NCI-H226 (cell line): ENCODE measurements at places on chromosomes 12 and 14.

- no peak for DNase-seq
Measured at GRCh38 chr12:17456486-17456885, 633.5 kb downstream of the RERGL start.

- no peak for DNase-seq
Measured at GRCh38 chr14:50865391-50866076, 6.3 kb upstream of the ABHD12B start.

GRCh38 chr14:93707475-93707874, 80.8 kb downstream of the PRIMA1 start:
- DNase-seq: no peak

DNA sequence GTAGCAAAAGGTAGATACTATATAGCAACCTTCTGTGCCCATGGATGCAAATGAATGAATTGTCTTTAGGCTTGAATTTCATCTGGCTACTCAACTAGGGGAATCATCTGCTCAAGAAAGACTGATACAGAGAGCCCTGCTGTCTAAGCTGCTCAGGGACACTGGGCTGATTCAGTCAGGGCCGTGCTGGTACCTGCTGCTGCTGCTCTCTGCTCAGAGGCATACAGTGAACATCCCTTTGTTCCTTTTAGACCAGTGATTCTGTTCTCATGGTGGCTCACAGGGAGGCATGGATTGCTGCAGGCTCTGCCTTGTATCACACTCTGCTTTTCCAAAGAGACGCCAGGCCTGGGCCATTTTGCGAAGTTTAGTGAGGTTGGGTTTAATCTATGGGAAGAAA, 14.1 kb downstream of the EIF2B2 start:
- DNase-seq: no peak

DNA sequence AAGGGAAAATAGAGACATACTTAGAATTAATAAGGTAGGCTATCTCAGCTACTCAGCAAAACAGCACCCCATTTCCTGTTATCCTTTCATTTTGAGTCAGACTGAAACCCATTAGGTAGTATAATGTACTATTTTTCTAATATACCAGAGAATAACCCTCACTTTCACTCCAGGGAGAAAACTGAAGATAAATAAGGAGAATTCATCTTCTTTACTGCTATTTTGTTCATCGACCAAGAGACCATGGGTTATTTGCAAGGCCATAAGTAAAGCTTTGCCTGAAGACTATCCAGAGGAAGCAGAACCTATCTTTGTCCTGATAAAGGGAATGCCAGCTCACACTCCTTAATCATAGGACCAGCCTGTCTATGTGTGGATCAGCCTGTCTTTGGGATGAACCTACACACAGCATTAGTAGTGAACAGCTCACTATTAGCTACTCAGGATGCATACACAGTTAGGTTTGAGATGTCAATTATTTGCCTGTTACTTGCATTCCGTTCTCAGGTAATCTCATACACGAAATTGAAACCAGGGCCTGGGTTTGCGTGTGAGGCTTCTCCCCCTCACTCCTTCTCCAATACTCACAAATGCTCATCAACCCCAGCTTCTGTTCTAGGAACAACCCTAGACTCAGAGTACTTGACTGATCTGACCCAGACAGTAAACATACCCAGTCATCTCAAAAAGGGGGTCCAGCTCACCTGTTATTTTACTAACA, 124.4 kb downstream of the DAD1 start:
- DNase-seq: no peak

DNA sequence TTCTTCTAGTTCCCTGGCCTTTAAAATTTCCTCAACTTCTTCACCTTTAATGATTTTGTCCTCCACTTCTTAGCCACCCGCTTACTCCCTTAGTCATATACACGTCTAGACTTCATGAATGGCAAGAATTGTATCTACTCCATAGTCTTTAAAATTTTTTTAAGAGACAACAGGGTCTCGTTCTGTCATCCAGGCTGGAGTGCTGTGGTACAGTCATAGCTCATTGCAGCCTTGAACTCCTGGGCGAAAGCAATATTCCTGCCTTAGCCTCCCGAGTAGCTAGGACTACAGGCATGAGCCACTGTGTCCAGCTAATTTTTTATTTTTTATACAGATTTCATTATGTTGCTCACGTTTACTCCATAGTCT, 47.9 kb downstream of the BBS10 start:
- DNase-seq: no peak

DNA sequence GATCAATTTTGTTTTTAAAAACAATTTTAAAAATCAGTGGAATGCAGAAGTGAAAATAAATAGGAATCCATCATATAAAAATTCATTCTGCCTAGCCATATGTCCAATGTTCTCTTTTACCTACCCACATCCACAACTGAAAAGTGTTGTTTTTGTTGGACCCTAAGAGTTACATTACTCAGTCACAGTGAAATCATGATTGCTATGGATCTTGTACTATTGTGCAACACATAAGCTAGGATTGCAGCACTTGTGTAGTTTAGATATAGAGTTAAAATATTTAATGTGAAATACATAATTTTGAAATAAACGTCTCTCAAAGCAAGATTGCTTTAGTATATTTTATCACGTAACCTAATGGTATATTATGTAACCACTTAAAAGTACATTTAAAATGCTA, 213.3 kb upstream of the CLEC14A start:
- DNase-seq: no peak

DNA sequence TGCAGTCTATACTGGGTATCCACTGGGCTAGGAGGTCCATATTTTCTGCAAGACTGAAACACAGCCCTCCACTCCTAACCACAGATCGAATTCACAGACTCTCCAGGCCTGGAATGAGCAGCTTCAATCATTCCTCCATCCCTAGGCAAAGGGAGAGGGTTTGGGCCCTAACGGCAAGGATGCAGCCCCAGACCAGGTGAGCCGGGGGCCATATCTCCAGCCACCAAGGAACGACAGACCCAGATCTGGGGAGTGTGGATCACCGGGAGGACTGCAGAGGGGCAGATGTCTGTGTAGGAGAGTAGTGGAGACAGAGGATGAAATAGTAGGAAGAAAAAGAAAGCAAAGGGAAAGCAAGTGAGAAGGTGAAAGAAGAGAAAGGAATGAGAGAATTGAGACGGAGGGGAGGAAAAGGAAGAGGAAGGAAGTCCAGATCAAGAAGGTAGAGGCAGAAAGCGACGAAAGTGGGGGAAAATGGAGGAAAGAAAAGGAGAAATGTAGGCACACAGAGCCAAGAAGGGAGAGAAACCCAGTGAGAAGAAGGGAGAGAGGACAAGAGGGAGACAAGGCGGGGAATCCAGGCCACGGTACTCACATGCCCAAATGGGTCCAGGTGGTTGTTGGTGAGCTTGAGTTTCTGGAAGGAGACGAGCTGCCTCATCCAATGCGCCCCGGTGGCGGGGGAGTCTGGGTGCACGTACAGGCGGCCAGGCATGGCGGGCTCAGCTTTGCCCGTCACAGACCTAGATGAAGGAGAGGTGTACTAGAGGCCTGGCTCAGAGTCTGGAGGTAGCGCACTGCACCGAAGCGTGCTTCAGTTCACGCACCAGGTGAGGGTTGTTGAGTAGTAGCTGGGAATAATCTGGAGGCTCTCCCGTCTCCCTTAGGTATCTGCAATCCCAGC, 7.7 kb downstream of the TBX5 start:
- DNase-seq: no peak

- DNase-seq: peak; percentile 57
Measured at GRCh38 chr12:32533971-32534590, 134.7 kb downstream of the FGD4 start.

DNA sequence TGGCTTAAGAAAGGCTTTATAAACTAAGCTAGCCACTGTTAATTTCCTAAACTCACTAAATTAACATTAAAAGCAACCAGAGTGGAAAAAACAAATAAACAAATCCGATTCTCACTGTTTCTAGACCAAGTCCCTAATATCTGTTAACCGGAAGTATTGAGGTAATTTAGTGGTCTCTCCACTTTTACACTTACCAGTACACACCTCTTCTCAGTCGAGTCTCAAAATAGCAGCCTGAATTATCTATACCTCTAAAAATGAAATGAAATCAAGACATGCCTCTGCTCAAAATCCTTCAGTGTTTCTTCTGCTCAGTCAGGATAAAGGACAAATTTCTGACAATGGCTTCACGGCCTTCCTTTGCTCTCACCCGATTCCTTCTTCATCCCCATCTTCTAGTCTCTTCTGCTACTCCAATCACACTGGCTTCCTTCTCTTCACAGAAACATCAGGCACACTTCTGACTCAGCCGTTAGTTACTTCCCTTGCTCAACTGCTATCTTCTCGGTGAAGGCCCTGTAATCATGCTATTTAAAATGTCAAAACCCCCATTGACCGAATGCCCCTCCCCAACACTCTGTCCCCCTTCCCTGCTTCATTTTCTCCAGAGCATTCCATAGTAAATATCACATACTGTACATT, 161.3 kb downstream of the KITLG start:
- DNase-seq: peak; percentile 49

DNA sequence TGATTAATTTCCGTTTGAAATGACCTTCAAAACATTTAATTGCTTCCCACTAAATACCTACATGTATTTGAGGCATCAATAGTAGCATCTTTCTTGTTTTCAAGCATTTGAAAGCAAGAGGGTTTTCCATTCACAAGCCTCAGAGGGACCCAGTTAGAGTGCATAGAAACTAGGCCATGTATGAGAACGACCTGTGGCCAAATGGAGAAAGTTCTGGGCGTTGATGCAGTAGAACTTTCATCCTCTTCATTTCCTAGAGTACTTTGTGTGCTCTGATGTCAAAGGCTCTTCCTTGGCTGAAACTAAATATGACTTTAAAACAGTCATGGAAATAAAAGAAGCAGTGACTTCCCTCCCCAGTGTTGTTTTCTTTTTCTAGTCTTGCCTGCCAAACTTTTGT, 944 bp upstream of the DHRS7 start:
- DNase-seq: no peak

DNA sequence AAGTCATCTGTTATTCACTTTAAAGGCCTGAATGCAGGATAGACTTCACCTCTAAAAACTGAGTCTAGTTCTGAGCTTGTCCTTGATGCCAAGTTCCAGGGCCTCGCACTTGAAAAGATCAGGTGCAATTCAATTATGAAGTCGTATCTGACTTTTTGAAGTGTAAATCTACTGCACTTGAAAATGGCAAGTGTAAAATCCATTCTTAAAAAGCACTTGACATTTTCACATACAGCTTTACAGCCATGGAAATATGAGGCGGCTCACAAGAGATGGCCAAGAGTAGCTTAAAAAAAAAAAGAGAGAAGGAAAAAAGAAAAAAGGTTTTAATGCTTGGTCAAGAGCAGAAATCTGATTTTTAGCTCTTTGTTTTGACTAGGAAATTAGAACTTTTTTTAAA, 172.5 kb downstream of the GXYLT1 start:
- no peak for DNase-seq

DNA sequence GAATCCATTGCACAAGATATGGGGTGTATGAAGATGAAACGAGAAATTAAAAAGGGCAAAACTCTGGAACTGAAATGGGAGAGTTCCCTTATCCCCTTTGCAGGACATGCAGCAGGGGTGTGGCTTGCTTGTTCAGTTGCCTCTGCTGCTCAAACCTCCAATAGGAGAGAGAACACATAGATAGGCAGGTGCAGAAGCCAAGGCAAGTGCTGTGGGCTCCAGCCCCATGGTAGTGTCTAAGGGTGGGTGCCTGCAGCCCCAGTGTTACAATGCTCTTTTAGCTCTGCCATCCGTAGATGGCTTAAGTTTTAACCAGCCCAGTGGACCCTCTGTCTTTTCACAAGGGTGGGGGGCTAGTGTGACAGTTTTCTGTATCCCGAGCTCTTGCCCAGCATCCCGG, 69.7 kb downstream of the CMAS start:
- DNase-seq: no peak

- DNase-seq: no peak
Measured at GRCh38 chr12:128276471-128276870, 9.5 kb downstream of the TMEM132C start.

GRCh38 chr12:77040231-77040630, 25.1 kb downstream of the E2F7 start:
- no peak for DNase-seq

DNA sequence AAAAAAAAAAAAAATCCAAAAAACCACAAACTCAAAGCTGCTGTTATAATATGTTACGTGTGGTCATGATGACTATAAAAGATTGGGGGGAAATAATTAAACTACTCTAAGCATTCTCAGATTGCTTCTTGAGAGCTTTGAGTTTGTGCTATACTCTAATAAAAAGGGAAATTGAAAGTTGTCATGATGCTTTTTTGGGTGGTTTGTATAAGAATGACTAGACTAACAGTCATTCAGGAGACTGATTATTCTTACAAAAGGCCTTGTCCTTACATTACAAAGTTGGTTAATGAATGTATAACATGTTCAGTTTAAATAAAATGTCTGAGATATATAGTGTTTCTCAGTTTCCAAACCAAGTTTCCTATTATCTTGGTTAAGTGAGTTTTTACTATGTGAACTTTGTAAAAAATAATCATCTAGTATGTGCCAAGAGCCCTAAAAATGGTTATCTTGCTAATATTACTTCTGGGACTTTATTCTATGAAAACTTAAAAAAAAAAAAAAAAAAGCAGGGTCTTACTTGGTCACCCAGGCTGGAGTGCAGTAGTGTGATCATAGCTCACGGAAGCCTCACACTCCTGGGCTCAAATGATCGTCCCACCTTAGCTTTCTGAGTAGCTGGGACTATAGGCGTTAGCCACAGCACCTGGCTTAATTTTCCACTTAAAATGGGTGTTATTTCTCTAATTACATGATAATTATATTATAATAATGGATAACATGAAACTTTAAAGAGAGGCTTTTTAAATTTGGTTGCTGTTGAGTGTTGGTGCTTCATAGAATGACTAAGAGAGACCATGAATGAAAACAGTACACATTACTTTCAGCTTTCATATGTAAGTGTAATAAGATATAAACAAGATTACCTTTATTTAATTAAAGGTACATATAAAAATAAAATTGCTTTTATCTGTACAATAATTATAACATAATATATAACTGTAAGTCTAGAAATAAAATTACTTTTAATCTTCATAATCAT, 459.6 kb upstream of the RGS6 start:
- DNase-seq: no peak

GRCh38 chr12:75937486-75937885, 94.1 kb downstream of the PHLDA1 start:
- no peak for DNase-seq

DNA sequence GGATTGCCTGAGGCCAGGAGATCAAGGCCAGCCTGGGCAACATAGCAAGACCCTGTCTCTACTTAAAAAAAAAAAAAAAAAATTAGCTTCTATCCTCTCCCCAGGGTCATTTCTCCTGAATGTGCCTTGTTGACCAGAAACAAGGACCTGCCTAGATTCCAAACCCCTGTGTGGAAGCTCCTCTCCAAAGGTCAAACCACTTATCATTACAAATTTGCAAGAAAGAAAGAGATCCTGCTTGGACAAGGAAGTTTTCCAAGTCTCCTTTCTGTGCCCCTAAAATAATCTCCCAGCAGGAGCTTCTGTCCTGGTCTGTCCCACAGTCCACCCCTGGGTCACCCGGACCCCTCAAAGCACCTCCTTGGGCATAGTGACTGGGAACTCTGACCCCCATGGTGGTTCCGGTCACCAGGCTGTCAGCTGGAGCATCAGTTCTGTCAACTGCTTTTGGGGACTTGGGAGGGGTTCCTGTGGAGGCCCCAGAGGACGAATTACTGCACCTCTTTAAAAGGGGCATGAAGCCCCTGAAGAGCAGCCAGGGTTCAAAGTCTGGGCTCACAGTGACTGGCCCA, 38.4 kb downstream of the ACTN1 start:
- no peak for DNase-seq

- DNase-seq: no peak
Measured at GRCh38 chr14:28382444-28383190, 384.0 kb upstream of the FOXG1 start.
